ENCODE measurements at places on chromosomes 3 and 15. TPM values are rescaled to one million over a fixed set of nuclear protein-coding genes. Genes with fewer than 3 reads are reported as not detected.

The ALS2CL gene
- total RNA-seq = 15.7 TPM

DNA sequence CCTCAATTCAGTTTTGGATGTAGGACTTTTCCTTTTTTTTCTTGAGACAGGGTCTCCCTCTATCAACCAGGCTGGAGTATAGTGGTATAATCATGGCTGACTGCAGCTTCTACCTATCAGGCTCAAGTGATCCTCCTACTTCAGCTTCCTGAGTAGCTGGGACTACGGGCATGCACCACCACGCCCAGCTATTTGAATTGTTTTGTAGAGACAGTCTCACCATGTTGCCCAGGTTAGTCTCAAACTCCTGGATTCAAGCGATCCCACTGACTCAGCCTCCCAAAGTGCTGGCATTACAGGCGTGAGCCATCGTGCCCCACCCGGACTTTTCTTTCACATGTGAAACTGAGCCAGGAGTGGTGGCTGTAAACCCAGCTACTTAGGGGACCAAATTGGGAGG lies 3.5 kb downstream of the RNU5B-1 start:
- DNase-seq = no peak
- no peaks in the 10 kb centered on the region for H3K27me3 ChIP-seq
- no peak overlapping the region for H3K27ac ChIP-seq
- no peak overlapping the region for H3K4me3 ChIP-seq

DNA sequence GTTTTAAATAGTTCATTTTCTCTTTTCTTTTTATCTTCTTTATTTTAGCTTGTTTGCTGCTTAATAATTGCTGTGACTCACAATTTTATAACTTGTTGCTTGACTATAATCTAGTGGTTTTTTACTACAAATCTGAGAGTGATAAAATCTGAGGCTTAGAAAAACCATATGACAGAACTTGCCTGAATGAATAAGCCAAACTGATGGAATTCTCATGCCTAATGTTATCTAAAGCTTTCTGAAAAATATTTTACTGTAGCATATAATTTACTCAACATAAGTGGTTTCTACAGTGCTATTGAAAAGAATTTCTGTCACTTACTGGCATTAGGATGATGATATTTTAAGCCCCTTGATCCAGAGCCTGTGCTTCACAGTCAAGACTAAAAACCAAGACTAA lies 175.1 kb downstream of the VGLL3 start:
- no peaks in the 10 kb centered on the region for H3K27me3 ChIP-seq
- H3K4me3 ChIP-seq = no peak overlapping the region
- no peaks in the 10 kb centered on the region for H3K4me1 ChIP-seq
- no peaks in the 10 kb centered on the region for H3K36me3 ChIP-seq

- no peaks in the 10 kb centered on the region for H3K27me3 ChIP-seq
- H3K36me3 ChIP-seq = no peaks in the 10 kb centered on the region
- H3K4me1 ChIP-seq = no peaks in the 10 kb centered on the region
- DNase-seq = peak; percentile 75
- no peak overlapping the region for H3K4me3 ChIP-seq
- H3K27ac ChIP-seq = no peak overlapping the region
These were observed 196.6 kb downstream of the GAP43 start for GRCh38 chr3:115819785-115820384.

DNA sequence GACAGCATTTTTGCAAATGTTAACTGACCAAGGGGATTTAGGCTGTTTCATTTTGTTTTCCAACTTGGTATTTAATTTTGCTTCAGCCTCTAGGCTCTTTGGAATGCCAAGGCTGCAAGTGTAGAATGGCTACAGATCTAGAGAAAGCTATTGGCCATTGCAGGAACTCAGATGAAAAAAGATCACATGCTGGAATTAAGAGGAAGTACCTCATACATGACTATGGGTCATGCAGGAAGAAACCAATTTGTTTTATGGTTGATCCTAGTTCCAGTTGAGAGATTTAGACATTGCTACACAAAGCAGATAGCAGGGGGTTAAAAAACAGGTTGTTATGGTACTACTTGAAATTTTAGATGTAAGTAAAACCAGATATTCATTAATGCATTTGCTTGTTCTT lies 12.7 kb upstream of the CLDN16 start:
- H3K27me3 ChIP-seq = no peaks in the 10 kb centered on the region
- H3K4me3 ChIP-seq = no peak overlapping the region
- no peaks in the 10 kb centered on the region for H3K36me3 ChIP-seq
- DNase-seq = no peak
- H3K27ac ChIP-seq = no peak overlapping the region

All from uterus (tissue), 4 donors.